ENCODE measurements at places on chromosomes 3 and 15.

DNA sequence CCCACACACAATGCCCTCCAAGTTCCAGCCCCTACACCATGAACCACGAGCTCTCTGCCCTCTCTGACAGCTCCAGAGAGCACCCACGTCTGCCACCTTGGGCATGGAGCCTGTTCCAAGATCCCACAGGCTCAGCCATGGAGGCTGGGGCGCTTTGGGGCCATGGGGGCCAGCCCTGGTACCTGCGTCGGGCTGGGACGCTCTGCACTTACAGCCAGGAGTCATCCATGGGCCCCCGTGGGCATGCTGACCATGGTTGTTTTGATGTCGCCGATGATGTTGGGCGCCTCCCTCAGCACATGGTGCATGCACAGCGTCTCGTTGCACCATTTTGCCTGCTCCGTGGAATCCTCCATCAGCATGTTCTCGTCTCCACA lies 51.9 kb upstream of the UBE2Q2 start:
- DNase-seq, result no peak

DNA sequence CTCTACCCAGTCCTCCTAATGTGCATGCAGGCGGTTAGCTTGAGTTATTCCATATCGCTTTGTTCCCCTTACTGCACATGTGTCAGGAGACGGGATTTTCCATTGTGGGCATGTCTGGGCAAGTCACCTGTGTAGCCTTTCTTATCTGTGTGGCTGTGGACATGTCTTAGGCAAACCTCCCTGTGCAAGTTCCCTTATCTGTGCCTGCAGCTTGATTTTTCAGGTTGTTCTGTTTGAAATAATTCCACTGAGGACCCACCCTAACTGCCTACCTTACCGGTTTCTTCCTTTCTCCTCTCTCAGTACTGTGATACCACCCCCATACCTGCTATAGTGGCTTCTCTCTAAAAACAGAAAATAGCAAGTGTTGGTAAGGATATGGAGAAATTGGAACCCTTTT lies 113.6 kb downstream of the NEO1 start:
- no peak for DNase-seq

DNA sequence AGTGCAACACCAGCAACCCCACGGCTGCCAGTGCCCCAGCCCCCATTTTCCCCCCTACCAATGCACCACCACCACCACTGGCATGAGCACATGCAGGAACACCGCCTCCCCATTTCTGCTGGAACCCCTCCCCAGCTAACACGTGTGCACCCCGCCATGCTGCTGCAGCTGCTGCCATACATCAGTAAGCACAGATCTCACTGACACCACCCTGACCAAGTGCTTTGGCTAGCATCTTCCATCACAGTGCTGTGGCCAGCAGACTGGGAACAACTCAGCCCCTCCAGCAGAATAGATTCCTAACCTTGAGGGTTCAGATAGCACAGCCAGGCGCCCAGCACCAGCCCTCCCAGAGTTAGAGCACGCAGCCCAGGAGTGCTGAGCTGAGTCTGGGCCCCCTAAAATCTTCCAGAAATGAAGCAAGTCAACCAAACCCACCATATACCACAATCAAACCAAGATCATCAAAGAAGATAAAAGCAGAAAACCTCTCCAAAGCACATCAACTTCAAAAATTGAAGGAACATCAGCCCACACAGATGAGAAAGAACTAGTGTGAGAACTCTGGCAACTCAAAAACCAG lies 81.2 kb upstream of the CDV3 start:
- DNase-seq, result no peak

DNA sequence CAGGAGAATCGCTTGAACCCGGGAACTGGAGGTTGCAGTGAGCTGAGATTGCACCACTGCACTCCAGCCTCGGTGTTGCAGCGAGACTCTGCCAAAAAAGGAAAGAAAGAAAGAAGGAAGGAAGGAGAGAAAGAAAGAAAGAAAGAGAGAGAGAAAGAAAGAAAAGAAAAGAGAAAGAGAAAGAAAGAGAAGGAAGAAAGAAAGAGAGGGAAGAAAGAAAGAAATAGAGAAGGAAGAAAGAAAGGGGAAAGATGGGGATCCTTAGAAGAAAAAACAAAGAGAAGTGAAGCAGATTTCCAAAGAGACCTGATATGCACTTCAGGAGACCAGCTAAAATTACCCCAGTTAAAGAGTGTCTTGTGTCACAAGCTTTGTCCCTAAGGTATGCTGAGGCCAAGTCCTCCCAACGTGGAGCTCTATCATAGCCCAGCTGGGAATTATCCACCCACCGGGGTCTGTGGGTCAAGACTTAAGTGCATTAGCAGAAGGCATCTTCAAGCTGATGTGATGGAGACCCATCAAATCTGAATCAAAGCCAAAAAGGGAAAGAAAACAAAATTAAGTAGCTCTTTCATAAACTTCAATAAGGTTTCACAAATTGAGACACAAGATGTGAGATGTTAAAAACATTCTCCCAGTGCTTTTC lies 17.8 kb upstream of the AKAP13 start:
- no peak for DNase-seq
